ENCODE measurements at places on chromosomes 6 and 20.

DNA sequence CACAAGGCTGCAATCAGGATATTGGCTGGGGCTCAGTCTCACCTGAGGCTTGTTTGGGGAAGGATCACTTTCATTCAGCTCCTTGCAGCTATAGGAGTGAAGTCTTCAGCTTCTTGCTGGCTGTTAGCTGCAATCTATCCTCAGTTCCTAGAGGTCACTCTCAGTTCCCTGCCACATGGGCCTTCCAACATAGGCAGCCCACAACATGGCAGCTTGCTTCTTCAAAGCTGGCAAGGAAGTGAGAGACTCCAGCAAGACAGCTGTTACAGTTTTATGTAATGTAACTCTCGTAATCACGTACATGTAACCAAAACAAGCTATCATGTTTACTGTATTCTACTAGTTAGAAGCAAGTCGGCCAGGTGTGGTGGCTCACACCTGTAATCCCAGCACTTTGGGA, 226.9 kb downstream of the CDC5L start:
- DNase-seq, result no peak

GRCh38 chr6:70894001-70894400, 62.9 kb downstream of the B3GAT2 start:
- DNase-seq, result no peak

DNA sequence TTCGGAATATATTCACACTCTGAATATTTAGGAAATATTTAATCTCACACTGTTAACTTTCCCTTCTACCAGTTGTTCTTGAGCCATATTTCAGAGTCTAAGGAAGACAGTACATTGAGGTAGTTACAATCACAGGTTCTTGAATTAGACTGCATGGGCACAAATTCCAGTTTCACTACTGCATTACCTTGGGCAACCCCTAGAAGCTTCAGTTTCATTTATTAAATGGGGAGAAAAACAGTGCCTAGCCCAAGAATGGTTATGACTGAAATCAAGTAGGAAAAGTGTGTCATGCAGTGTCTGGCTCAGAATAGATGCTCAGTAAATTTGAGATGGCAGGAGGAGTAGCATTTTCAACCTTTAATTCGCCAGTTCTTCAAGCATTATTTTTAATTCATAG, 124.5 kb upstream of the SAMD5 start:
- DNase-seq, result no peak

DNA sequence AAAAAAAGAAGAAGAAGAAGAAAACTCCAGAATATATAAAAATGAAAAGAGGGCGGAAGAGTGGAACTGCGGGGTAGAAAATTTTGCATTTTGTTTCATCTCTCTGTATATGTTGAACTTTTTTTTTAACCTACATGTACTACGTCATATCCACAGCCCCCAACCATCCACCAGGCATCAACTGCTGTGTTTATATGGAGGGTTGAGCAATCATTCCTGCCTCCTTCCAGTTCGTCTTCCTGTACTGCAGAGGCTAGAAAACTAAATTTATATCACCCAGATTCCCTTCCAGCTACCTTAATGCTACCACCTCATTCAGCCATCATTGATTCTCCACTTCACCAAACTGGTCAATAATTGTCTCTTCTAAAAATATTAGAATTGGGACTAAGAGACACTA, 9.5 kb upstream of the SIGLEC1 start:
- no peak for DNase-seq

DNA sequence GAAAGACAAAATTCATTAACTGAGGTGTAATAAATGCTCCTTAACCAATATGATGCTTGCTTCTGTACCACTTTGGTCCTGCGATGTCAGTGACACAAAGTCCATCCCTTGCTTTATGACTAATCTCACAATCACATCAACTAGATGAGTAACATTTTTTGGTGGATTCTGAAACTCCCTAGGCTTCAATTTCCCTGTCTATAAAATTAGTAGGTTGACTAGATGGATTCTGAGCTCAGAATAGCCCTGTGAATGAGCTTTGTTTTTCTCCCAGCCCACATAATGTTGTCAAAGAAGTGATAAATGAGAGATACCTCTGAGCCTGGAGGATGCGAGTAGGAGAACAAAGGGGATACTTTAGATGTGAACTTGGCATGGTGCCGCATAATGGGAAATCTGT, 9.1 kb downstream of the TXLNB start:
- DNase-seq, result no peak

- DNase-seq, result no peak
These were observed 1.0 kb upstream of the NKX2-4 start for GRCh38 chr20:21398109-21399004.

DNA sequence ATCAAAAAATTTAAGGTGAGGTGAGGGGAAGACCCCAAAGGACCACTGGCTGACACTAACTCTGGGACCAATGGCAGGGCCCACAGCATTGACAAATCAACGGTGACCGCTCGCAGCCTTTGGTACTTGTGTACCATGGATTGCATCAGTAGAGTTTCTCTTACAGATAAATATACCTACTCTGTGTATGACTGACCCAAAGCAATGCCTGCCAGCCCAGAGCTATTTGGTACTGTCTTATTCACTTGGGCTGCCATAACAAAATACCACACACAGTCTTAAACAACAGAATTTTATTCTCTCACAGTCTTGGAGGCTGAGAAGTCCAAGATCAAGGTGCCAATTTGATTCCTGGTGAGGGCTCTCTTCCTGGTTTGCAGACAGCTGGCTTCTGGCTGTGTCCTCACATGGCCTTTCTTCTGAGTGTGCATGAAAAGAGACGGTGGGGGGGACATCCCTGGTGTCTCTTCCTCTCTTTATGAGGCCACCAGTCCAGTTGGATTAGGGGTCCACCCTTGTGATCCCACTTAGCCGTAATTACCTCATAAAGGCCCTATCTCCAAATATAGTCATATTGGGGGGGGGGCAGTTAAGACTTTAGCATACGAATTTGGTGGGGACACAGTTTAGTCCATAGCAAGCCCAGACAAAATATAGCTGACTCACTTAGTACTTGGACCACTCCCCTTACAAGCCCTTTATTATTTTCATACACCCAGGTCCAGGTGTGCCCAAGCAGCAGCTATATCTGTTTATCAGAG, 336.3 kb downstream of the CD83 start:
- DNase-seq, result no peak
